ENCODE measurements at places on chromosomes 7 and 10.

GRCh38 chr10:124174673-124175645, 81.6 kb upstream of the CHST15 start:
- no peak for DNase-seq

DNA sequence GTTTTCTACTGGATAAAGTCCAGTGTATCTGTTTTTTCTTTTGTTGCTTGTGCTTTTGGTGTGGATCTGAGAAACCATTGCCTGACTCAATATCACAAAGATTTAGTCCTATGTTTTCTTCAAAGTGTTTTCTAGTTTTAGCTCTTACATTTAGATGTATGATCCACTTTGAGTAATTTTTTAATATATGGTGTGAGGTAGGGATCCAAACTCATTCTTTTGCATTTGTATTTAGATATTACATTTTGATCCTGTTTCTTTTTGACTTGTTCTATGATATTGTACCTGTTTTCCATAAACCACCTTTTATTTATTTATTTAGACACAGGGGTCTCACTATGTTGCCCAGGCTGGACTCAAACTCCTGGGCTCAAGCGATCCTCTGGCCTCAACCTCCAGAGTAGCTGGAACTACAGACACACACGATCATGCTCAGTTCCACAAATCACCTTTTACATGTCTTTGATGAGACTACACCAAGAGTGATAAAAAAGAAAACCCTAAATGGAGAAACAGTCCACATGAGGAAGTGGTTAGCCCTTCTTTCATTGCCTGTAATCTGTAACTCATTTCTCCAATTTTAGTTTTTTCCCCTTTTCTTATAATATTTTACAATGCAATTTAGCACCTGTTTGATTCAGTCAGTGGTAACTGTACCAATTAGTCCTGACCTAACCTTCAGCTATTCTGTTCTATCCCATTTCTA, 86.0 kb downstream of the SLC37A3 start:
- no peak for DNase-seq

DNA sequence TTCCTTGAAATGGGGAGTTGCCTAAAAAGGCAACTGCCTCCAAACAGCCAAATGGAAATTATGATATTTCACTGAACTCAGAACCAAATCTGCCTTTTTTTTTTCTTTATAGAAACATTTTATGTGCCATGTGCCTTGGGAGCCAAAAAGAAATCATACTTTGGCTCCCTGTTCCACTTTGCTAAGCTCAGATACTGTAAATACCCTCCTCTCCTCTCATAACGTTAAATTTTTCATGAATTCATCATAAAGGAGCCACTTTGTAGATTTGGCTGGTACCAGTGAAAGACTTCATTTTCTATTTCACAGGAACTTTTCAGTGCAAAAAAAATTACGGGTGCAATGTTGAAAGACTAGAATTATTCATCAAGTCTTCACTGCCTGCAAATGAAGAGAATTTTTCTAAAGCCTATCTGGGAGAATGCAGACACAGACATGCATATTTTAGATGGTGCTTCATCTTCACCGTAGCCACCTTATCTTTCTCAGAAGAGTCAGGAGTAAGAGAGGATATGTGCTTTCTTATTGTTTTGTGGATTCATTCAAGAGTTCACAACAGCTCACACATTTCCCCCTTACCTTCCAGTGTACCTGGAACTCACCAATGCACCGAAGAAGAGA, 742.3 kb upstream of the GALNT17 start:
- no peak for DNase-seq

- no peak for DNase-seq
These were observed 12.6 kb upstream of the PRPS1L1 start for GRCh38 chr7:18040196-18040595.

GRCh38 chr10:60003651-60004523, 97.5 kb upstream of the CCDC6 start:
- DNase-seq, result no peak

DNA sequence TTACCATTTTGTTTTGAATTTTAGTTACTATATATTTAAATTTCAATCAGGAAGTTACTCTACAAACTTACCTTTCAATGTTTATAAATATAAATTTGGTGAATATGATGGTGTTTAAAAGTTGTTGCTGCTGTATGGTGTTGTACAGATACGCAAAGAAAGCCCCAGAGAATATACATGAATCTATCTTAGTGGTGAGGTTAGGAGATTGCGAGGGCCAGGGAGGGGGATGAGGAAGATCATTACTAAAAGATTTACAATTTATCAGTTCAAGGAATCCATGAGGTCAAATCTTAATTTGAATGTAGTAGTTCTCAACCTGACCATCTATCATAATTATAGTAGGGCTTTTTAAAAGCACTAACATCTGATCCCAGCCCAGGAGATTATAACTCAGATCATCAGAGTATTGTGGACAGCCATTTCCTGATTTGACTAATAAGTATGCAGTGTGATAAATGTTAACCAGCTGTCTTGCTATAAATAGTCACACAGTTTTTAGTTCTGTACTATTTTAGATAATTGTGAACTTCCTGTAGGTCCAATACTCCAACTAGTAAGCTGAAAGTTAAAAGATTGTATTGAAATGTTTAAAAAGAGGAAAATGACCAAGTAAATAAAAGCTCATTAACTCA, 23.6 kb downstream of the FAM3C start:
- DNase-seq, result no peak

- no peak for DNase-seq
These were observed 171.9 kb downstream of the ARID5B start for GRCh38 chr10:62073429-62073828.

DNA sequence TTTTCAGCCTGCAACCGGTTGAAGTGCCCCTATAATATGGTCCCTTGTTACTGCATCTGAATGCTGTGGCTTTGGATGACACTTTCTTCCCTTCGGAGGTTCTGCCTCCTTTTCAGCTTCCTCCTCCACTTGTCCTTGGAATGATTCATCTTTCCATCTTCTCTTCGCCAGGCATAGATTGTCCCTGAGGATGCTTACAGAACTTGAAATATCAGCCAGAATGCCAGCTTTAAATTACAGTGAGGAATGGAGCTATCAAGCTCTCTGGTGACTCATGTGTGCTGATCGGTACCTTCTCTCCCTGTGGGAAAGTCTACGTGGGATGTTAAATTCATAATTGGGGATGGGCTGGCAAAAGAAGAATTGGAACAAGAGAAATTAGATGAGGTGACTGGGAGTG, 45.9 kb upstream of the PDK4 start:
- no peak for DNase-seq

GRCh38 chr7:67413670-67414069, 417.0 kb downstream of the TYW1 start:
- DNase-seq, result no peak

DNA sequence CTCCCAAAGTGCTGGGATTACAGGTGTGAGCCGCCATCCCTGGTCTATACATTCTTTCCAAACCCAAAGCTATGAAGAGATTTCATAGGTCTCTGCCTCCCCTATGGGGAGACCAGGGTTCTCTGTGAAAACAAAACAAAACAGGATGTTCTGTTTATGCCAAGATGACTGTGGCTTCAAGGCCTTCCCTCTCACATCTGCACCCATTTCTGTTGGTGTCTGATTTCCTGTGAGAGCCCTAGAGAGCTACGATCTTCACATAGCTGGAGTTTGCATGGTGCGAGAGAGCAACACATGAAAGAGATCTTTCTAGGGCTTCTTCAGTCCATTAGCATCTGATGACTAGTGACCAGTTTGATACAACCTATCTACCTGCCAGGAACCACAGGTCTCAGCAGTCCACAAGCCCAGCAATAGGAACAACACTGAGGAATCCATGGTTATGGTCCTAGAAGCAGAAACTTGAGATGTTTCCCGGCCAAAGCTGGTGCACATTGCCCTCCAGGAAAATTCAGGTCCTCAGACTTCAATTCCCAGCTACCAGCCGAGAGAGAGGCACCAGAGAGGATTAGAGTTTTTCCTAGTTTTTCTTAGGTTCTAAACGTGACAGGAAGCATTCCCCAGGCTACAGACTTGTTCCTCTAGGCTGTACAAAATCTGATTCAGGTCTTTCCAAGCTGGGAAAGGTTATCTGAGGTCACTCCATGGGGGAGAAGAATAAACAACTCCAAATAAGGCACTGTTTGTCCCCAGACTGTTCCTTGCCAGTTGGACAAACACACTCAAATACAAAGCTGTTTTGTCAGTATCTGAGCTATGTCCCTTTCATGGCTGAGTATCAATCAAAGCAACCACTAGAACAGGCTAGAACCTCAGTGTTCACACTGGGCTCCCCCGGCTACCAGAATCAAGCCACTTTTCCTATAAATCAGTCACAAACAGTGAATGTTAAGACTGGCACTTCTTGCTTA, 259.7 kb downstream of the CALN1 start:
- no peak for DNase-seq

- DNase-seq, result no peak
These were observed 13.5 kb upstream of the GPR85 start for GRCh38 chr7:113100121-113100603.

GRCh38 chr10:26881600-26882331, 21.0 kb upstream of the ABI1 start:
- no peak for DNase-seq

DNA sequence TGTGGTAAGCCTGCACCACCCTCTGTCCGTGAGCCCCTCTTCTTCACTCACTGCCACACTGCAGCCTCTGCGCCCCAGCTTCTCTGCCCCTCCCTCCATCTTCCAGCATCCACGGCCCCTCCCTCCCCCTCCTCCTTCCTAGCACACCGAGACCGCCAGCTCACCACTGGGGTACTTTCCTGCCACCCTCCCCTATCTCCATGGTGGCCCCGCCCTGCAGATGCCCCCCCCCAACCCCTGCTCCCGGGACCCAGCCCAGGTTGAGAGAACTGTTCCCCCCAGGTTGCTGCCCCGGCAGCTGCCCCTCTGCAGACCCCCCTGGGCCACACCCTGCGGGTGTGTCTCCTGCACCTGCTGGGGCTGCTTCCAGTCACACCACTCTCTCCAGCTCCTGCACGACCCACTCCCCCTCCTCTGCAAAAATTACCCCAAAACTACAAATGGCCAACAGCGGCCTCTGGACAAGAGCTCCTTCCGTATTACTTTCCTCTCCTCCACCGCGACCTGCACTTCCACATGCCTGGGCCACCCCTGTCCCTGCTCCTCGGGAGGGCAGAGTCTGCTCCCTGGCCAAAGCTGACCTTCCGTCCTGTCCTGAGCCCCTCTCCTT, 209.2 kb upstream of the PPP2R2D start:
- DNase-seq, result no peak

DNA sequence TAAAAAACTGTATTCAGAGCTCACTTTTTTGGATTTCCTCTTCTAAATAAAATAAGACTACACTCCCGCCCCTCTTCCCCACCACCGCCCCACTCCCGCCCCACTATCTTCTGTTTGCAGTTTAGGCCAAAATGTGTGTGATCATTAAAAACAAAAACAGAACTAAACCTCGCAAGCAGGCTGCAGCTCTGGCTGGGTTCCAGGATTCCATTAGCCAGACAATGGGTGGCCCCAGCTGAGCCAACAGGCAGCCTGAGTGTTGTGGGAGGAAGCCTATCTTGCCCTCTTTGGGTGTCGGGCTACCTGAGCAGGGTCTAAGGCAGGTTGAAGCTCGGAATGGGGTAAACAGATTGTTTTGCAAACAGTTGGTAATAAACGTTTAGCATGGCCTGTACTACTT, 41.7 kb downstream of the ARL4A start:
- DNase-seq, result no peak

- no peak for DNase-seq
These were observed 51.6 kb upstream of the AQP1 start for GRCh38 chr7:30859940-30860496.

DNA sequence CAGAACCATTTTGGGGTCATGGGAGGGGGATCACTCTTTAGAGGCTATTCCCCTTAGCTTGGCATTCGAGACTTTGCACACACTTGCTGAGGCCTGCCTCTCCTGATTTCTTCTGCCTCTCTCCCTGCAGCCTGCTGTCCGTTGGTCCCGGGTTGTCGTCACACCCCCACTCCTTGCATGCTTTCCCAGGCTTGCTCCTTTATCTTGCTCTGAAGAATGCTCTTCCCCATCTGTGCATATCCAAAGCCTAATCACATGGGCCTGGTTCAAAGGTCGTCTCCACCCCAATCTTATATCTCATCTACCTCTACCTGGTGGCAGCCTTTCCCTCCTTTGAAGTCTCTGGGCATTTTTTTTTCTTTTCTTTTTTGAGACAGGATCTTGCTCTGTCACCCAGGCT, 24.3 kb upstream of the EMX2 start:
- DNase-seq, result no peak

DNA sequence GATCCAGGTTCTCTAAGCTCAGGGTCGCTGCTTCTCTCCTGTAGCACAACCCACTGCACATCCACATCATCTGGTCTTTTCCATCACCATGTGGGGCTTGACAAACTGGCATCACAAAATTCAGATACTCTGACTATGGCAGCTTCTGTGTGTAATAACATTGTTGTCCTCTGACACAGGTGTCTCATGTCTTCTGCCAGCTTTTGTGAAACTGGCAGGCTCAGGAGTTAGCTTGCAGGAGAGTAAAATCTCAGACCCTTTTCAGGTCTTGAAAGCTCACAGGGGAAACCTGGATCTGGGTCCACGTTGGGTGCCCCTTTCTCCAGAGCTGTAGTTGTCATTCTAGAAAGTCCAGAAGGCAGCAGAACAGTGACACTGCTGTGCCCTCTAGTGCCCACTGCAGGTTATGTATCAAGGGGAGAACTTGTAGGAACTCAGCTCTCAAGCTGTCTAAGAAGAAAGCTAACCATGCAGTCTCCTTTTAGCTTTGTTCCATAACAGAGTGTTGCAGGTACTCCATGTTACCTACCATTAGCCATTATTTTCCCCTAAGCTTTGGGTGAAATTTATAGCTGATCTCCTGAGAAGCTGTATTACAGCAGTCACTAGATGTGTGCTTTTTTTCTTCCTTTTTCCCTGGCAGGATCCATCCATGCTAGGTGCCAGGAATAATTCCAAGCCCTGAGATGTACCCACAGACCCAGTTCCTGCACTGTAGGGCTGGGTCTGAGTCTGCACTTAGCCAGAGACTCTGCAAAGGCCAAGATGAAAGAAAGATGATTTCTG, 102.7 kb downstream of the ZNF248 start:
- DNase-seq, result no peak

DNA sequence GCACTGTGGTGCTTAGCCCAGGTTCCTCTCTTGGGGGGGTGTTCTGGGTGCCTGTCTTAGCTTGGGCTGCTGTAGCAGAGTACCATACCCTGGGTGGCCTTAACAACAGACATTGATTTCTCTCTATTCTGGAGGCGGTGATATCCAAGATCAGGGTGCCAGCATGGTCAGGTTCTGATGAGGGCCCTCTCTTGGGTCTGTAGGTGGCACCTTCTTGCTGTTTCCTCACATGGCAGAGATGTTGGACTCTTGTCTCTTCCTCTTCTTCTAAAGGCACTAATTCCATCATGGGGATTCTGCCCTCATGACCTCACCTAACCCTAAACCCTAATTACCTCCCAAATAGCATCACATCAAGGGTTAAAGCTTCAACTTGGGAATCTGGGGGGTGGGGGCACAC, 19.9 kb upstream of the CRHR2 start:
- DNase-seq, result no peak

GRCh38 chr7:26167303-26167934, 15.4 kb downstream of the NFE2L3 start:
- DNase-seq, result no peak

GRCh38 chr10:105700218-105700617, 1059.1 kb downstream of the SORCS3 start:
- no peak for DNase-seq

GRCh38 chr7:132518102-132518838, 58.0 kb downstream of the PLXNA4 start:
- DNase-seq, result no peak
